Activated CD4-positive, alpha-beta memory T cell treated with anti-CD3 and anti-CD28 coated beads for 36 hours (primary cell): ENCODE measurements at places on chromosomes 16 and 17. TPM values are rescaled to one million over a fixed set of nuclear protein-coding genes. Genes with fewer than 3 reads are reported as not detected.

DNA sequence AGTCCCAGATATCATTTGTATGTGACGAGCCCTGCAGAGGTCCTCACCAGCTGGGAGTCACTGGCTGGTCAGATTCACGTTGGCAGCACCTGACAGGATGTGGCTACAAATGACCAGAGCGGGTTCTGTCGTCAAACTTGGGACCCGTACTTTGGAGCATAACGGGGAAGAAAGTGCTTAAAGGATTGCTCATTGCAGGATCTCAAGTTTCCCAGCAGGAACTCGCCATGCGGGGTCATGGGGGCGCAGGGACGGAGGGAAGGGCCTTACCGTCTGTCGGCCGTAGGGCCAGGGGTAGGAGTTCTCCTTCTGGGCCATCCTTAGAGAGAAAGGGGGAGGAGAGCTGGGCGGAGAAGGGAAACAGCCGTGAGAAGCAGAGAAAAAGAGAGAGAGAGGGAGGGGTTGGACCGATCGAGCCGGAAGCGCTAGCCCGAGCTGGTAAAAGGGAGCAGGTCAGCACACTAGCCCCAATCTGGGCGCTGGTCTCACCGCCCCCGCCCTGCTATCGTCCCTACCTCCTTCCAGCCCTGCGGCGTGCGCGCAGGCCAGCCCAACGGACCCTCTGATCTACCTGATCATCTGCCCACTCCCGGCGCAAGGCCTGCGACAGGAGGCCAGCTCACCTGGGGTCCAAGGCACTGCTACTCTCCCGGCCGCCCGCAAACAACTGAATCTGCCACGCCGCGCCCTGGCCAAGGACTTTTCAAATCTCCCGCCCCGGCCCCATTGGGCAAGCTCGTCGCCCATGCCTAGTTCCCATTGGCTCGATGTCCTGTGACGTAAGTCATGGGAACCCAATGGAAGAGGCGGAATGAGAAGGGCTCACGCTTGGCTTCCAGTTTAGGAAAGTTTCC lies at the start of gene AURKB:
Gene AURKB, minus strand, starts transcription at position 669 of the 854 bp plus-strand sequence. Its CDS starts 351 bp downstream, at position 318.
- H3K27me3 ChIP-seq, result no peaks in the 10 kb centered on the region
- peak; percentile 96 for DNase-seq
- peak within 1 kb of the TSS; percentile 99 for H3K4me3 ChIP-seq
- peaks cover 23% of the 10 kb centered on the region for H3K4me1 ChIP-seq
- peaks cover 39% of the 10 kb centered on the region for H3K36me3 ChIP-seq

- no peaks in the 10 kb centered on the region for H3K36me3 ChIP-seq
- H3K4me3 ChIP-seq, result no peak overlapping the region
- no peaks in the 10 kb centered on the region for H3K4me1 ChIP-seq
- DNase-seq, result no peak
These were observed 98.4 kb upstream of the DNAH9 start for GRCh38 chr17:11499881-11500280.

KRTAP4-7 gene
- total RNA-seq, result not detected

DNA sequence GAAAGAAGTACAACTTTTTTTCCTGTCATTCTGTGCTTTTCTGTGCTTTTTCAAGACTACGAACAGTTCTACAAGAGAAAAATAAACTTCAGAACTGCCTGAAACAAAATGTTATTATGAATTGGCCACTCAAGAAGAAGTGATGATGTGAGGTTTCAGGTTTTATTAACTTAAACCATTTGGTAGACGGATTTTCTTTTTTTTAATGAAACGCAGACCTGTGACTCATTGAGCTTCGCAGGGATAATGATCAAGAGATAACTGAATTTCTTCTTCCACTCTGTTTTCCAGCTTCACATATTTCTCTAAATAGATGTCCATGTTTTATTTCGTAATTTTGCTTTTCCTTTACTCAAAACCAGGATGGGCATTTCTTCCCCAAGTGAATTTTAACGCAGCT lies 32.7 kb downstream of the AIPL1 start:
- peaks cover 13% of the 10 kb centered on the region for H3K27me3 ChIP-seq
- H3K4me1 ChIP-seq, result no peaks in the 10 kb centered on the region
- H3K36me3 ChIP-seq, result no peaks in the 10 kb centered on the region
- DNase-seq, result no peak
- H3K4me3 ChIP-seq, result no peak overlapping the region
- no peak overlapping the region for H3K27ac ChIP-seq

GRCh38 chr17:74145756-74146155 lies 57.7 kb upstream of the RPL38 start:
- H3K36me3 ChIP-seq, result peaks cover 13% of the 10 kb centered on the region
- H3K4me1 ChIP-seq, result no peaks in the 10 kb centered on the region
- H3K27ac ChIP-seq, result no peak overlapping the region
- H3K4me3 ChIP-seq, result no peak overlapping the region
- DNase-seq, result no peak

DNA sequence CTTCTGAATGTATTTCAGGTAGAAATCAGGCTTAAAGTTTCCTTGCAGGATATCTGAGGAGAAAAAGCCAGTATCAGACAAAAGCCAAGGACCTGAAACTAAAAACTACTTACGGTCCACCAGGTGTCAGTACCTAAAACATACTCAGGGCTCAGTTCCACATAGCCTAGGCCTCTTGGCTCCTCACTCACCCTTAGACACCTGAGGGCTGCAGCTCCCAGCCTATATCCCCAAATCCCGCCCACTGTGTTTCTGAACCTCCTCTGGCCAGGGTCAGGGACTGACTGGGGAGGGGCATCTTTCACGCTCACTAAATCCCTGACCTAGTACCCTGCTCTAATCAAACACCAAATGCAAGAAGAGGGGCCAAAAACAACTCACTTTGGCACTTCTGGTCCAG lies 8.8 kb upstream of the ROGDI start:
- peaks cover 46% of the 10 kb centered on the region for H3K36me3 ChIP-seq
- H3K27ac ChIP-seq, result no peak overlapping the region
- no peaks in the 10 kb centered on the region for H3K27me3 ChIP-seq
- H3K4me3 ChIP-seq, result no peak overlapping the region
- DNase-seq, result no peak

DNA sequence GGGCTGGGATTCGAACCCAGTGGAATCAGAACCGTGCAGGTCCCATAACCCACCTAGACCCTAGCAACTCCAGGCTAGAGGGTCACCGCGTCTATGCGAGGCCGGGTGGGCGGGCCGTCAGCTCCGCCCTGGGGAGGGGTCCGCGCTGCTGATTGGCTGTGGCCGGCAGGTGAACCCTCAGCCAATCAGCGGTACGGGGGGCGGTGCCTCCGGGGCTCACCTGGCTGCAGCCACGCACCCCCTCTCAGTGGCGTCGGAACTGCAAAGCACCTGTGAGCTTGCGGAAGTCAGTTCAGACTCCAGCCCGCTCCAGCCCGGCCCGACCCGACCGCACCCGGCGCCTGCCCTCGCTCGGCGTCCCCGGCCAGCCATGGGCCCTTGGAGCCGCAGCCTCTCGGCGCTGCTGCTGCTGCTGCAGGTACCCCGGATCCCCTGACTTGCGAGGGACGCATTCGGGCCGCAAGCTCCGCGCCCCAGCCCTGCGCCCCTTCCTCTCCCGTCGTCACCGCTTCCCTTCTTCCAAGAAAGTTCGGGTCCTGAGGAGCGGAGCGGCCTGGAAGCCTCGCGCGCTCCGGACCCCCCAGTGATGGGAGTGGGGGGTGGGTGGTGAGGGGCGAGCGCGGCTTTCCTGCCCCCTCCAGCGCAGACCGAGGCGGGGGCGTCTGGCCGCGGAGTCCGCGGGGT lies at the start of gene CDH1:
Gene CDH1, plus strand, starts transcription at position 247 of the 684 bp plus-strand sequence. Its CDS starts 124 bp downstream, at position 371.
- no peak within 1 kb of the TSS for H3K27ac ChIP-seq
- DNase-seq, result peak; percentile 41
- peak within 1 kb of the TSS; percentile 63 for H3K4me3 ChIP-seq

DNA sequence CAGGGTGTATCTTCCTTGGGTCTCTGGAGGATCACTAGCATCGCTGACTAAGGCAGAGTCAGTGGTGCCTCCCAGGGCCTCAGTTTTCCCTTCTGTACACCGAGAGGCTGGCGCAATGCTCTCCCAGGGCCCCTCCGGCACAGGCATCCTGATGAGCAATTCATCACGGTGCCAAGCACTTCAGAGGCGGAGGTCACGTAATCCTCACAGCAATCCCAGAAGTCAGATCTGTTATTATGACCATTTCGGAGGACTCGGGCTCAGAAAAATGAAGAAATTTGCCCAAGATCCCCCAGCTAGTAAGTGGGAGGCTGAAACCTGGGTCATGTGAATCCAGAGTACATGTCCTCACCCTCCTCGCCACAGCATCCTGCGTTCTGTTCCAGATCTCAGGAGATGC lies 46.5 kb downstream of the AIPL1 start:
- H3K4me3 ChIP-seq, result no peak overlapping the region
- H3K36me3 ChIP-seq, result no peaks in the 10 kb centered on the region
- no peak for DNase-seq
- no peaks in the 10 kb centered on the region for H3K4me1 ChIP-seq

- peaks cover 2% of the 10 kb centered on the region for H3K4me1 ChIP-seq
- H3K27me3 ChIP-seq, result no peaks in the 10 kb centered on the region
- H3K36me3 ChIP-seq, result no peaks in the 10 kb centered on the region
These were observed 10.8 kb upstream of the MTMR4 start for GRCh38 chr17:58525239-58525638.

GRCh38 chr16:46711106-46712058 lies 21.9 kb downstream of the ORC6 start:
- H3K4me1 ChIP-seq, result peaks cover 6% of the 10 kb centered on the region
- no peak for DNase-seq
- H3K4me3 ChIP-seq, result no peak overlapping the region
- H3K27ac ChIP-seq, result no peak overlapping the region

KCNH6 gene
- not detected for total RNA-seq

NOS2 gene
- 0.07 TPM for total RNA-seq

DNA sequence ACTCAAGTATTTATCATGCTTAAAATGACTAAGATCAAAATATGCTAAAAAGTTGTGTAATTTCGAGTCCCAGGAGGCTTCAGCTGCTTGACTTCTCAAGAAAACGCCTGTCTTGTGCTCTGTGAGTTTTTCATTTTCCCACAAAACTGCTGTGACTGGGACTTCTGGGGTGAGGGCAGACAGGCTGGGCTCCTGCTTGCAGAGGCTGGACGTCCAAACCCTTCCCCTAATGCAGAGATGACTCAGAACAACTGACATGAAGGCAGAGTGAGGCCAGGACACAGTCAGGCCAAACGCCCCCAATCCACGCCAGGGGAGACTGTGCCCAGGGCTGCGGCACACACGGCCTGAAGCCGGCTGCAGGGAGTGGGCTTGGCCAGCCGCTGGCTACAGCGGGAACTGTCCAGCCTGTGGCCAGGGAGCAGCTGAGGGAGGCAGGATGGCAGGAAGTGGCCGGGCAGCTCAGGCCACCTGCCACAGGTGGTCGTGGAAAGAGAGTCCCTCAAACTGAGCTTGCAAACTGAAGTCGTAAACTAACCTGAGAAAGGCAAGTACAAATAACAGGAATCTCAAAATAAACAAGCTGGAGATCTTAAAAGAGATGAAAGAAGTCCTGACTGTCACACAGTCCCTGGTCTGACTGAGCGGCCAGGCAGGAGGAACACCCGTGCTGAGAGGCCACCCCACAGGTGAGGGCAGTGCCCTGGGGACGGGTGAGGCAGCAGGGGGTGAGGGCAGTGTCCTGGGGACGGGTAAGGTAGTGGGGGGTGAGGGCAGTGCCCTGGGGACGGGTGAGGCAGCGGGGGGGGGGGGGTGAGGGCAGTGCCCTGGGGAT lies 21.3 kb upstream of the HEXD start:
- H3K4me3 ChIP-seq, result no peak overlapping the region
- peaks cover 4% of the 10 kb centered on the region for H3K36me3 ChIP-seq
- no peak for DNase-seq
- H3K27ac ChIP-seq, result no peak overlapping the region
- H3K4me1 ChIP-seq, result peaks cover 15% of the 10 kb centered on the region
- H3K27me3 ChIP-seq, result no peaks in the 10 kb centered on the region

DNA sequence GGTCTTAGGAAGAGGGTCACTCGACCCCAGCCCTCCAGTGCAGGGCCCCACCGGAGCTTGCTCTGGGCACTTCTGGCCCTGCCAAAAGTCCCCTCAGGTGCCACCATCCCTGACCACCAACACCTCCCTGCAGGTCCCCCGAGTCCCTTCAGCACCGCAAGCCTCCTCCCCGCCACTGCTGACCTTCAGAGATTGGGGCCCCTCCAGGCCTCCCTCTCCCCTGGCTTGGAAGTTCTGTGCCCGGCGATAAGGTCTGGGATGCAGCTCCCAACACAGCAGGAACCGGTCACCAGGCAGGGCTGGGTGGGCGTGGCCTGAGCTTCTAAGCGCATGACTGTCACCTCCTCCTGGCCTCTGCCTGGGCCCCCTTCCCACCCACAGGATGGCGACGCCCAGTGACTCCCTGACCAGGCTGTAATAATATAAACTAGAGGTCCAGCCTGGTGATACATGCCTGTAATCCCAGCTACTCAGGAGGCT lies 11.2 kb downstream of the PIEZO1 start:
- H3K4me3 ChIP-seq, result no peak overlapping the region
- H3K27me3 ChIP-seq, result no peaks in the 10 kb centered on the region
- H3K27ac ChIP-seq, result no peak overlapping the region

DNA sequence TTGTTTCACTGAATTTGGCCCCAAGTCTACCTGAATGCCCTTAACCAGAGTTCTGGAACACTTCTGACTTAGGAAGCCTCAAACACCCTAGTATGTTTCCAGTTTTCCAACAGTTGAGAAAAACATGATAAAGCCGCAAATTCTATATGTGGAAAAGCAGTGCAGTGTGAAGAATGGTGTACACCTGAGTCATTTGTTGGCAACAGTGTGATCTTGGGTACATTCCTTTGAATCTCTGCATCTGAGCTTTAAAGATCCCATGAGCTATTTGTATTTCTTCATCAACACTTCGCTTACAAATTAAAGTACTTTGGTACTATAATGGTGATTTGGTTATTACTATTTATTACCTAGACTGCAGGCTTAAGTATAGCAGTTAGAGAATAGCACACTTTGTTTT lies 93.6 kb upstream of the TBX2 start:
- no peak overlapping the region for H3K27ac ChIP-seq
- H3K36me3 ChIP-seq, result no peaks in the 10 kb centered on the region
- no peak for DNase-seq

GRCh38 chr16:19108409-19109287 lies 5.1 kb upstream of the ITPRIPL2 start:
- peaks cover 7% of the 10 kb centered on the region for H3K4me1 ChIP-seq
- H3K4me3 ChIP-seq, result no peak overlapping the region
- no peak overlapping the region for H3K27ac ChIP-seq
- H3K36me3 ChIP-seq, result no peaks in the 10 kb centered on the region
- no peak for DNase-seq
- H3K27me3 ChIP-seq, result peaks cover 14% of the 10 kb centered on the region

KRTAP4-9 gene
- not detected for total RNA-seq

GRCh38 chr16:85528528-85529387 lies 84.4 kb upstream of the GSE1 start:
- no peaks in the 10 kb centered on the region for H3K36me3 ChIP-seq
- H3K27ac ChIP-seq, result no peak overlapping the region
- H3K4me1 ChIP-seq, result no peaks in the 10 kb centered on the region
- DNase-seq, result peak; percentile 45
- peaks cover 2% of the 10 kb centered on the region for H3K27me3 ChIP-seq
- no peak overlapping the region for H3K4me3 ChIP-seq

DNA sequence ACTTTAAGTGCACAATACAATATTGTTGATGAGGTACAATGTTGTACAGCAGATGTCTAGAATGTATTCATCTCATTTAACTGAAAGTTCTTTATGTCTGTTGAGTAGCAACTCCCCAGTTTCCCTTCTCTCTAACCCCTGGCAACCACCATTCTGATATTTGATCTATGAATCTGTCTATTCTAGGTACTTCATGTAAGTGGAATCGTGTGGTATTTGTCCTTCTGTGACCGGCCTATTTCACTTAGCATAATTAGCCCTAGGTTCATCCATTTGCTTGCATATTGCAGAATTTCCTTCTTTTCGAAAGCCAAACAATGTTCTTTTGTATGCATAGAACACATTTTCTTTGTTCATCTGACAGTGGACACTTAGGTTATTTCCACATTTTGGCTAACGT lies 10.8 kb downstream of the RGS9 start:
- H3K27ac ChIP-seq, result no peak overlapping the region
- H3K27me3 ChIP-seq, result peaks cover 4% of the 10 kb centered on the region
- H3K4me1 ChIP-seq, result no peaks in the 10 kb centered on the region
- H3K36me3 ChIP-seq, result no peaks in the 10 kb centered on the region
- no peak overlapping the region for H3K4me3 ChIP-seq

WDR81 gene
- 7.3 TPM for total RNA-seq

TMEM238L gene
- total RNA-seq, result not detected
